Smooth muscle cell of bladder (primary cell): ENCODE measurements at places on chromosomes 7 and 10. TPM values are rescaled to one million over a fixed set of nuclear protein-coding genes. Genes with fewer than 3 reads are reported as not detected.

LMBR1 gene
- 38.4 and 51.6 TPM in 2 replicates for total RNA-seq

LRIT2 gene
- total RNA-seq: not detected in 2 replicates

HOXA10 gene
- 6.5 and 11.8 TPM in 2 replicates for total RNA-seq

RTKN2 gene
- 0.83 and 1.00 TPM in 2 replicates for total RNA-seq
